ENCODE measurements at places on chromosomes 12 and 14.
A peak's percentile ranks its signal among the peaks of the same experiment; 100 is the strongest.

DNA sequence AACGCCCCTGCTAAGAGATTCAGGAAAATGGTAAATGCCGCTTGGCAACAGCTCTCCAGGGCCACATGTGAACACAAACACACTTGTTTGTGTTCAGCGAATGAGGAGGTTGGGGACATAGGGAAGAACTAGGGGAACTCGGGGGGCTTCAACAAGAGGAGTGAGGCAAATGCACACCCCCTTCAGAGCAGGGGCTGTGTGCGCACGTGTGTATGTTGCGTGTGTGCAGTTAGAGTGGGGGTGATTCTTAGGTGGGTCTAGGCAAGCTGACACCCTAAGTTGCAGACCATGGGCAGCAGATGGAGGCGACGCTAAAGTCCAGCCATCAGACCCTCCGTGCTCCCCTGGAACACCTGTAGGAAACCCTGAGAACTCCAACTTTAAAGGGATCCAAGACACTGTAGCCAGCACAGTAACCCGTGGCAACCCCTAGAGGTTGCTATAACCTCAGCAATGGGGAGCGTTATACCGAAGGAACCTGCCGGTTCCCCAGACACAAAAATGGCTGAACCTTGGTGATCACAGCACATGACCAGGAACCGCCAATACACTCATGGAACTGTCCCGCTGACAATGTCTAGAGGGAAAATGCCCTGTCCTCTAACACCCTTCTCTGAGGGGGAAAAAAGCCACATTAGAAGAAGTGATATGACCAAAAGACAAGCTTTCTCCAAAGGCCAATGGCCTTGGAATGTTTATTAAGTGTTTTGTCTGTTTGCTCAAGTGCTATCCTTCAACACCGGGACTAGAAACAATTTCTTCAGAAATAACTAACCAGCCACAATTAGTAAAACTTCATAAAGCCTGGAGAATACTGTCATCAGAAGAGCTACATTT is 86.5 kb upstream of the CEP83 start:
- DNase-seq = no peak

- DNase-seq = no peak
Measured at GRCh38 chr12:13197032-13197431, 506 bp downstream of the EMP1 start.

DNA sequence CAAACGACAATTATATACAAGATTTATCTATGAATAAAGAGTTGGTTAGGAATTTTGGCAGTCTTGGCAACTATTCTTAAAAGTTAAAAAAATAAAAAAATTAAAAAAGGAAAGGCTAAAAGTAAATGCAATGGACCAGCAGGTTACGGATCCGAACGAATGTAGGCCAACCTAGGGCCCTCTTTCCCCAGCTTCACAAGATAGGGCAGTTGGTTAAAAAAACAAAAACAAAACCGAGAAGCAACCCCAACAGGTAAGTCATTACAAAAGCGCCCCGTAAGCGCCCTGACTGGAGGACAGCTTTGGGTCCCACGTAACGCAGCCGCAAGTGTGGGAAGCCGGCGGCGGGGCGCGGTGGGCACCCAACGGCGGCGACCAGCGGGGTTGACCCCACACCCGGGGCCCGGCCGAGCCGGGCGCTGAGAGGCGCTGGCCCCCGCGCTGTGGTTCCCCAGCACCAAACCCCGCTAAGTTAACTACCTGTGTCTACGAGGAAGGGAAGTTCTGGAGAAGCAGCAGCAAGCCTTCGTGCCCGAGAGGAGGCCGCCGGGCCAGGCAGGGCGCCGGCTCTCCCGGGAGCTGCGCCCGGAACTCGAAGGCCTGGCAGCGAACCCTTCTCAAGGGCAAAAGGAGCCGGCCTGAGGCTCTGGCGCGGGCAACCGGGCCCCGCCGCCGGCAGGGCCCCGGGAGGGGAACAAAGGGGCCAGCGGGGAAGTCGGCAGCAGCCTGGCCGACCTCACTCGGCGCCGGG is 882 bp downstream of the HECTD1 start:
- no peak for DNase-seq

DNA sequence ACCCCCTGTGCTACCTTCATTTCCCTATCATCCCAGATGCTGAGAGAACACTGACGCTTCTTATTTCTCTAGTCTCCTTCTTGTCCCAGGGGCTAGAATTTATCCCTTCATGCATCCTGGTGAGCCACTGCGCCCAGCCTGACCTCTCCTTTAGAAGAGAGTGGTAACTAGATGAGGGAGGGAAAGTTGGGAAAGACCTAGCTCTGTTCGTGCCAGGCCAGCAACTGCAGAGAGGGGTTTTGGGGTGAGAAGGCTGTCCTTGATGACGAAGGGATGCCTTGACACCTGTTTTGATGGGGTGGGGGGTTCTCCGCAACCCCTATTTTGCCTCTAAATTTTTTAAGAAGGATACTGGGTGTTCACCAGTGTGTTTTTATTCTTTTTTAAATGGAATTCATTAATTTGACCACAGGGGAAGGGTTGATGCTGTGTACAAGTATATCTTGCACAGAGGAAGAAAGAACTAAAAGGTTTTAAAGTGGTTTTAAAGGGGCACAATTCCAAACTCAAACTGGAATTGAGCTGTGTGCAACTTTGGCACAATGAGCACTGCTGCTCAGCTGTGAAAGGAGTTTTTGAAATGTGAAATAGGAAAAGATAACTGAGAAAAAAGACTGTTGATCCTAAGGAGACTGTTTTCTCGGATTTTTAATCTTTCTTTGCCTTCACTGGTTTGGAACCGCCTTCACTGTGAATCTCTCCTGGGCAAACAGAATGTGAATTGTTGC is 7.0 kb upstream of the MMP19 start:
- no peak for DNase-seq

GRCh38 chr14:76391981-76392690 is 16.2 kb downstream of the ESRRB start:
- DNase-seq = no peak

- DNase-seq = no peak
Measured at GRCh38 chr14:55366271-55366670, 45.4 kb downstream of the ATG14 start.

GRCh38 chr12:26991826-26992225 is 22.4 kb downstream of the TM7SF3 start:
- DNase-seq = no peak

DNA sequence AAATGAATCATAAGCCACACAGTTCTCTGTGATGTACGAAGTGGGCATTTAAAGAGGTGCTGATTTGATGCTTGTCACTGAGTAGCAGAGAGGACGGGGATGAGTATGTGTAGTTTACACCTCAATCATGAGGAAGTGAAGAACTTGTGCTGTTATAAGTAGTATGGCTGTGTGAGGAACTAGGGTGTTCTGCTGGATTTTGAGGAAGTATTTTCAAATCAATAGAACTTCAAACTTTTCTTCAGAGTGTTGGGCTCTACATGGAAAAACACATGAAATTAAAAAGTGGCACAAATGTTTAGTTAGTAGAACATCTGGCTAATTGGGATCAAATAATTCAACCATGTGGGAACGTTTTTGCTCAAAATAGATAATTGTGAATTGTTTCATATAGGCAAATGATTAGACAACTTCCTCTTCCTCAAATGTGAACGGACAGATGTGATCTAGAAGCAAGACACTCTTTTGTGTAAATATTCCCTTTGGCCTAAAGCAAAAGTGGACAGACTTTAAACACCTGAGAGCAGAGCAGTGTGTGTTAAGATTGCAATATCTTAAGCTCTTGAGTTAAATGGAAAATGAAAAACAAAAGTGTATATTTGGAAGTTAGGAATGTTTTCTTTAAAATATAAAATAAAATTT is 168.5 kb downstream of the NAV3 start:
- DNase-seq = no peak

GRCh38 chr14:68015356-68016254 is 196.0 kb downstream of the RAD51B start:
- DNase-seq = no peak

DNA sequence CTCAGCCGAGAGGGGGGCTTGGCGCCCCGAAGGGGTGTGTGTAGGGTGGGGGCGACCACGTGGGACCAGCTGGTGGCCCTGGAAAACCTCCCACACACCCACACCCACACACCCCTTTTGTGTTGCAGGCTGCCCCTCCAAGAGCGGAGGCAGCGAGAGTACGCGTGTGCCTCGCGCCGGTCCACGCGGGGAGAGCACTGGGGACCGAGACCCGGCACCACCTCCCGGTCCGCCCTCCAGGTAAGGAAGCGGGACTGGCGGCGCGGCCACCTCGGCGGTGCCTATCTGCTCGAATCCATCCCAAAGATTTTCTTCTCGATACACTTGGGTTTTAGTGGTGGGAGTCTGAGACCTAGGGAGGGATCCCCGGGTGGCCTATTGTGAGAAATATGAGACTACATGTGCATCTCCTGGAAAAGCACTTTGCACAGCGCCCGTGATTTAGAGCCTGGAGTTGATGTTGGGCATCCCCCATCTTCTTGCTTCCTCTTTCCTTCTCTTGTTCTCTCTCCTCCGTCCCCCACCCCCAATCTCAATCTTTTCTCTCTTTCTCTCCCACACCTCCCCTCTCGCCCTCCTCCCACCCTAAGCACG is 393 bp downstream of the SYT1 start:
- no peak for DNase-seq

DNA sequence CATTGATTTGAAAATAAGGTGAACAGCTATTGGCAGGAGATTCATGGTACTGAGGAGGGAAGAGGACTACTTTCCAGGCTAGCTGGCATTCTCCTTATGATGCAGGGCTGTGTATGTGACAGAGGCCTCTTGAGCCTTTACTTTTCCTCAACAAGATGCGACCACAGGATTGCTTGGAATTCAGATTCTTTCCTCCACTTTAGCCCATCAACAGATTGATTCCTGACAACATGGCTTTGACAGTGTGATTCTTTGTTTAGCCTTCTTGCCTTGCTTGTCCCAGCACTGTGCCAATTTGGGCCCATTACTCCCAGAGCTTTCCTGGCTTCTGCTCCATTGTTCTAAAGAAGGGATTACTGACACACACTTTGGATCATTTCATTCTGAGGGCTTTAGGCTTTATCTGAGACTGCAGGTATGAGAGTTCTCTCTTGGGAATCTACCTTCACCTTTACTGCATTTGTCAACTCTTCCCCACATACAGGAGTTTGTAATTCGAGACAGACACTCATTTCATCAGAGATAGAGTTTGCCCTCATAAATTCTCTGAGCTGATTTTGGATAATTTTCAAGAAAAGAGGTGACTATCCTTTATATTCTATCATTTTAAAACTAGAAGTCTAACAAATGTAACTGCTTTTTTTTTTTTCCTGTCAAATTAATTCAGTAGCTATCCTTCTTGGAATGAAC is 206.4 kb upstream of the GZMB start:
- no peak for DNase-seq

DNA sequence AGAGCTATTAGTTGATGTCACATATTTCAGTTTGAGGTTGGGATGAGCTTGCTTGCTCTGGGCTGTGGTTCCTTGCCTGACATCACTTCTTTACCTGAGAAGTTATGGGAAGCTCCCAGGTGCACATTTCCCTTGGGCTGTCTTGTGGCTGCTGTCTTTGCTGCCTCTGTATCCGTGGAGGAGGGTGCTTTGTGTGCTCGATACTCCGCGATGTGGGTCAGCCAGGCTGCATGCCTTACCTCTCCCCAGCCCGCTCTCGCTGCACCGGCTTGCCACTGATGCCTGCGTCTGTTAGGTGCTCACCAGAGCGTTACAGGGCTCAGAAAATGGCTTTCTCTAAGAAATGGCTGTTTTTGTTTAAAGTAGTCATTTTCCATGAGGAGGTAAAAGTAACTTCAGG is 19.6 kb downstream of the PELI2 start:
- DNase-seq = peak; percentile 32

DNA sequence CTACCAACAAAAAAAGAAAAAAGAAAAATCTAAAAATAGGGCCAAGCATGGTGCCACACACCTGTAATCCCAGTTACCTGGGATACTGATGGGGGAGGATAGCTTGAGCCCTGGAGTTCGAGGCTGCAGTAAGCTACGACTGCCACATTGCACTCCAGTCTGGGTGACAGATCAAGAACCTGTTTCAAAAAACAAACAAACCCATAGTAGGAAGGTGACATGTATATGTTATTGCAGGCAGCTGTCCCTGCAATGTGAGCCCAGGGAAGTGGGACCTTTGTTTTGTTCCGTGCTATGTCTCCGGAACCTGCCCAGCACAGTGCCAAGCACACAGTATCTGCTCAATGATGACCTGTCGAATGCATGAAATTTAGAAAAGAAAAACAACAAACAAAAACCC is 37.2 kb upstream of the YY1 start:
- no peak for DNase-seq

DNA sequence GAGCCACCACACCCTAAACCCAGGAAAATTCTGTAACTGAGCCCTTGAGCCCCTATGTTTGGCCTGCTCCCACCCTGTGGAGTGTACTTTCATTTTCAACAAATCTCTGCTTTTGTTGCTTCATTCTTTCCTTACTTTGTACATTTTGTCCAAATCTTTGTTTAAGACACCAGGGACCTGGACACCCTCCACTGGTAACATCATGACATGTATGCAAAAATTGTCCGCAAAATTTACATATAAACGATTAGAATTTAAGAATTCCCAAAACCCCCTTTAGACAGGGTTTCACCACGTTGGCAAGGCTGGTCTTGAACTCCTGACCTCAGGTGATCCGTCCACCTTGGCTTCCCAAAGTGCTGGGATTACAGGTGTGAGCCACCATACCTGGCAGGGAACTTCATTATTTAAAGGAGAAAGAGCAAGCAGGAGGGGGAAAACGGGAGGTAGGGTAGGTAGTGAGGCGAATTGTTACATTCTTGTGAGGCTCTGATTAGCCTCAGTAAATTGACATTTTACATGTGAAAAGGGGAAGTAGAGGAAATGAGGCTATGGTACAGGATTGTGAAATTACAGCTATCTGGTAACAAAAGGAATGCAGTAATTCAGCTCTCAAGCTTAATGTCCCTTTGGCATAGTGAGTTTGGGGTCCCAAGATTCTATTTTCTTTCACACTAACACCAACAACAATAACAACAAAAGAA is 27.6 kb downstream of the TUBA1A start:
- DNase-seq = no peak

GRCh38 chr12:13165617-13166041 is 30.9 kb upstream of the EMP1 start:
- DNase-seq = no peak

- DNase-seq = no peak
Measured at GRCh38 chr12:41460906-41461305, 272.8 kb downstream of the PDZRN4 start.

- no peak for DNase-seq
Measured at GRCh38 chr14:31229009-31229408, 21.4 kb upstream of the HECTD1 start.

GRCh38 chr12:67881565-67881964 is 107.7 kb upstream of the IFNG-AS1 start:
- DNase-seq = no peak

DNA sequence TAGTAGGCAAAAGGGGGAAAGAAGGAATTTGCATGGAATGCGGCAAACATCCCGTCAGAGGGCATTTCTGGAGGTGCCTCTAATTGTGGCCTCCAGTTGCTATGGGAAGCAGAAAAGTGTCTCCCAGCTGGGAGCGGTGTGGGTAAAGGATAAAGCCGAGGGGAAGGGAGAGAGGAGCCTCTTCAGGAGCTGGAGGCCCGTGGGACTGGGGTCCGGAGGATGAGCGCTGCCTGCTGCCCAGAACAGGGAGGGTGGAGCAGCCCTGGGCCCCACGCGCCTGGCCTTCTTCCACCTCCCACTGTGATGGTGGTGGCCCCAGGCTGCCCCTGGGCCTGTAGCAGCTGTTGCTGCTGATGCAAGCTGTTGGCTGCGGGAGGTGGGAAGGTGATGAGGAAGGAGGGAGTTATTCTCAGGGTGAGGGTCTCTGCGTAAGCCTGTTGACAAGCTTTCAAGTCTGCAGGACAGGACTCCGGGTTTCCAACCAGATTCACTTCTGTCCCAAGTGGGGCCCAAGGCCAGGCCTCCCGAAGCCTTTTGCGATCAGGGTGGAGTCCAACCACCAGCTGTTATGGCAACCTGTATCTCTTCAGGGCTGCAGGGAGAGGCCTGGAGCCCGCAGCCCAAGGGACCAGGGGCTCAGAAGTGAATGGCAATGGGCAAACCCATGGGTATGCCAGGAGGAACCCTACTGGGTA is 19.1 kb upstream of the PGF start:
- peak; percentile 63 for DNase-seq

Measured in DMS 273 treated with DMSO at 0.1 percent for 48 hours (cell line).